NCI-H1048 (cell line): ENCODE measurements at places on chromosomes 12 and 14.

DNA sequence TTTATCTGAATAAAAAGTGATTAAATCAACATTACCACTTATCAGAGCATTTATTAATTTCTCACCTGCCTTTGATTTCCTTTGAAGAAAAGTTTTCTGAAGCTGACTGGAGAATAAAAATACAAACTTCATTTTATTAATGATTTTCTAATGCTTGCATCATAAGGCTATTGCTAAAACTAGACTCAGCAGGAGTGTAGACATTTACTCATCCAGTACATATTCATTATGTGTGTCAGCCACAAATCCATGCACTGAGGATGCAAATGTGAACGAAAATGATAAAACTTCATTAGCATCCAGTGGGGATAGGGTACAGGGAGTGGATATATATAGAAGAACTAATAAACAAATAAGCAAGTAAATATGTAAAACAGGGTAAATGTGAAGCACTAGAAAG is 74.6 kb downstream of the SLCO1B3 start:
- no peak for DNase-seq

- no peak for DNase-seq
These were observed 6.1 kb upstream of the GPRC5A start for GRCh38 chr12:12885096-12885792.

- no peak for DNase-seq
These were observed 10.0 kb downstream of the CACNB3 start for GRCh38 chr12:48828293-48828692.

DNA sequence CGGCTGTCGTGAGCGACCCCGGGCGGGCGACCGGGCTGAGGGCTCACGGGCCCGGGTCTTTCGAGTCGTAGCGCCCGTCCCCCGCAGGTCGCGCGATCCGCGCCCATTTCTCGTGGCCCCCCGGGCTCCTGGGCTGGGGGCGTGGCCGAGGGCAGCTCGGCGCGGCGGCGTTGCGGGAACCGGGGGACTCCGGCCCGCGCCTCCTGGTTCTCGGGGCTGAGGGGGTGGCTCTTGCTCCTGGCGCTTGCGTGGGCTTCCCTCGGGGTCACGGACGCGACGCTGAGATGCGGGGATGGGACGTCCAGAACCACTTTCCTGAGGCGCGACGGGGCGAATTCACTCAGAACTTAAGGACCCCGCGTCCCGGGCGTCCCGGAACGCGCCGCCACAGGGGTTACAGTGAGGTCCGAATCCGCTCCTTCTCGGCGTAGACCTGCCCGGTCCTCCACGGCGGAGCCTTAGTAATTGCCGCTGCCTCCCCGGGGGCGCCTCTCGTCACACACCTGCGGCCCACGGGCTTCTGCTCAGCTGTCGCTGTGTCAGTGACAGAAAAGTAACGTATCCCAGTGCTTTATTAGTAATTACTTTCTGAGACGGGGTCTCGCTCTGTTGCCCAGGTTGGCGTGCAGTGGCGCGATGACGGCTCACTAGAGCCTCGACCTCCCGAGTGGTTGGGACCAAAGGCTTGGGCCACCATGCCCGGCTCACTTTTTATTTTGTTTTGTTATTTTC is 606 bp downstream of the EP400 start:
- no peak for DNase-seq

DNA sequence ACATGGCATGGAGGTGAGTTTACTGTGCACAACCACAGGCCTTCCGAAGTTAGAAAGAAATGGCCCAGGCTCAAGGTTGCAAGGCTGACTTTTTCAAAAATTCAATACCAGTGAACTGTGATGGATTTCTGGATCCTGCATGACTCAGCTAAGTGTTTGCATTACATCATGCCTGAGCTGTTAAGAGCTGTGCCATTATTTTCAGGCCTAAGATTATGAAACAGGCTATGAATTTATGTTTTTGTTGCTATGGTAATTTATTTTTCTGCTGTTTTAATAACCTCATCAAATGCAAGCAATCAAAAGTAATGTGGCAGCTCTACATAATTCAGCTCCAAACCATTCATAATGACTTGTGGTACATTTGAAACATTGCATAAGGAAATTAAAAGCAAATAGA is 457.7 kb upstream of the TMEM132C start:
- no peak for DNase-seq

GRCh38 chr14:78902010-78902623 is 731.9 kb downstream of the NRXN3 start:
- DNase-seq = peak; percentile 12

- no peak for DNase-seq
These were observed 33.6 kb downstream of the AACS start for GRCh38 chr12:125098676-125099408.

DNA sequence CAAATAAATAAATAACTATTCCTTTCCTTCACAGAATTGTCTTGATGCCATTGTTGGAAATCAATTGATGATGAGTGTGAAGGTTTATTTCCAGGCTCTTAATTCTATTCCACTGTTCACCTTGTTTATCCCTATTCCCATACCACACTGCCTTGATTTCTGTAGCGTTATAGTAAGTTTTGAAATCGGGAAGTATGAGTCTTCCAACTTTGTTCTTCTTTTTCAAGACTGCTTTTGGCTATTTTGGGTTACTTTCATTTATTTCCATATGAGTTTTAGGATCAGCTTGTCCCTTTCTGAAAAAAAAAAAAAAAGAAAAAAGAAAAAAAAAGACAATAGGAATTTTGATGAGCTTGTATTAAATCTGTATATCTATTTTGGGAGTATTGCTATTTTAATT is 9.3 kb upstream of the CDK2AP1 start:
- DNase-seq = no peak

DNA sequence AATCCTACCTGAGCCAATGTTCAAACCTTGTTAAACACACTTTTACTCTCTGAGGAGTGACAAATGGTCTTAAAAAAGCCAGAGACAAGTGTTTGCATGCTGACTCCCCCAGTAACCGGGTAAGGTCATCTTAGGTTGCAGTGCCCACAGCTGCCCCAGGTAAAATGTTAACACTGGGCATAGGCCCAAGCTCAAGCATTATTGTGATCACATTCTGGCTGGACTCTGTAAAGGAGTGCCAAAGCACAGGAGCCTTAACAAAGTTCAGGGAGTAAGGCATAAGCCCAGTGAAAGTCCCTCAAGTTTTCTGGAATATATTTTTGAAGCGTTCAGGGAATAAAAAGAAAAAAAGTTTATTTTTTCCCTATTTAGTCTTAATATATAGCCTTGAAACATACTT is 8.6 kb downstream of the EDDM3A start:
- DNase-seq = no peak

- DNase-seq = no peak
These were observed 15.2 kb upstream of the PTPRB start for GRCh38 chr12:70652451-70652850.

- no peak for DNase-seq
These were observed 22.4 kb upstream of the GPR33 start for GRCh38 chr14:31510222-31510621.

GRCh38 chr12:92779902-92780301 is 77.1 kb downstream of the PLEKHG7 start:
- no peak for DNase-seq

DNA sequence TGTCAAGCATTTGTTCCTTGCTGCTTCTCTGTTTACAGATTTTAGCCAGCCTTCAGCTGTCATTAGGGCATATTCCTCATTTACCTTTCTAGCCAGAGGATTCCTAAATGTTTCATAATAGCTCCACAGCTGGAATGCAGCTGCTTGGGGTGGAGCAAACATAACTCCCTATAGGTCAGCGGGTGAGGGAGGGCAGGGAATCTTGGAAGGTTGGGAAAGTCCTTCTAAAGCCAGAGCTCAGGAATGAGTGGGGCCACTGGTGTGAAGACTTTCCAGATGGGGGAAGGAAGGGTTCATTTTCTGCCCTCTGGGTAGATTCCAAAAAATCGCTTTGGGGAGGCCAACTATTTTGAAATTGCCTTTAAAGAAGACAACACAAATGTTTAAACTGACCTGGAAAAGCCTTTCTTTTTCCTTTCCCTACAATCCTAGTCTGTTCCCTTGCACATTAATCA is 16.3 kb upstream of the IRF2BPL start:
- DNase-seq = no peak

- no peak for DNase-seq
These were observed 16.9 kb downstream of the TMEM117 start for GRCh38 chr12:43852744-43853143.

- no peak for DNase-seq
These were observed 904 bp downstream of the CACNA1C start for GRCh38 chr12:2053691-2054090.

- DNase-seq = no peak
These were observed 267.6 kb upstream of the BTG1 start for GRCh38 chr12:92413286-92413685.

DNA sequence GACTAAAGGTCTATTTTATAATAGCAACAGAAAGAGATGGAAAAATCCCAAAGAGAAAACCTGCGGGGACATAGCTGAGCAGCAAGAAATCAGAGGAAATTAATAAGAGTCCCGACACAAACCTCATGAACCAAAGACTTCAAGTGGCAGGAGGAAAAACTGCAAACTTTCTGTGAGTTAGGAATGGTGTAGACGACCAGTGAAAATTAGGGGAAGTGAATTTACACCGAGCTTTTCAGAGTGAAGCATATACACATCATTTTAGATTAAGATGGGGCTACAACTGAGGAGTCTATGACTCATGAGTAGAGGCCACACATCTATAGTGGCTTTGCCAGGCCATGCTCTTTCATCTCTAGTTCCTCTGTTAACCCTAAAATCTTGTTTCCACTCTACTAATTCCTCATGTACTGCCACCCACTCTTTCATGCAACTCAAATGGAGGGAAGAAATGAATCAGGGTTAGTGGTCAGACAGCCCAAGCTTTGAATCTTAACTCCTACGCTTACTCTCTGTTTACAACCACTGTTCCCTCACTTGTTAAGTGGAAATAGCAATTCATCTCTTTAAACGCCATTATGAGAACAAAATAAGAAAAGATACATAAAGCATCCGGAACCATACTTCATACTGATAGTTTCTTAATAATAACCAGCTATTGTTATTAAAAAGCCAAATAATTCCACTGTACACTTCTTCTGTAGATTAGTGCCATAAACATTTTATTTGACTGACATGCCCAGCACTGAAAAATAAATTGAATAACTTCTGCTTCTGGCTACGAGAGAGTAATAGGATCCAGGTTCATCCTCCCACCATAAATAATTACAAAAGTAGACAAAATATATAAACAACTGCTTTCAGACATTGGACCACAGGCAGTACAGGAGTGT is 219.3 kb downstream of the RMST start:
- DNase-seq = no peak

DNA sequence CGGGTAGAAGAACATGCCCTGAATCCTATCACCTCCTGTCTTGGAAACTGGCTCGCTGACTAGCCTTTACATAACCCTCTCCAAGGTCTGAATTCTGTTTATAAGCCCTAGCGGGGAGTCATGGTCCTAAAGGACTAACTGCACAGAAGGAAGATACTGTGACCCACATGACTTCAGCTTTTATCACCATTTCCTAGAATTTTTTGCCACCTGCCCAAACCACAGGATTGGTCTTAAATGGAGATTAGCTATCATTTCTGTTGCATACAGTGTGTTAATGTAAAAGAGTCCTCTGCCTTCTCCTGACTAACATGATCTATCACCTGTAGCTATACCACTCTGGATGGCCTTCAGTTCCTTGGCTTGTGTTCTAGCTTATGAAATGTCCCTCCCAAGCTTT is 319.2 kb downstream of the DUSP6 start:
- no peak for DNase-seq

DNA sequence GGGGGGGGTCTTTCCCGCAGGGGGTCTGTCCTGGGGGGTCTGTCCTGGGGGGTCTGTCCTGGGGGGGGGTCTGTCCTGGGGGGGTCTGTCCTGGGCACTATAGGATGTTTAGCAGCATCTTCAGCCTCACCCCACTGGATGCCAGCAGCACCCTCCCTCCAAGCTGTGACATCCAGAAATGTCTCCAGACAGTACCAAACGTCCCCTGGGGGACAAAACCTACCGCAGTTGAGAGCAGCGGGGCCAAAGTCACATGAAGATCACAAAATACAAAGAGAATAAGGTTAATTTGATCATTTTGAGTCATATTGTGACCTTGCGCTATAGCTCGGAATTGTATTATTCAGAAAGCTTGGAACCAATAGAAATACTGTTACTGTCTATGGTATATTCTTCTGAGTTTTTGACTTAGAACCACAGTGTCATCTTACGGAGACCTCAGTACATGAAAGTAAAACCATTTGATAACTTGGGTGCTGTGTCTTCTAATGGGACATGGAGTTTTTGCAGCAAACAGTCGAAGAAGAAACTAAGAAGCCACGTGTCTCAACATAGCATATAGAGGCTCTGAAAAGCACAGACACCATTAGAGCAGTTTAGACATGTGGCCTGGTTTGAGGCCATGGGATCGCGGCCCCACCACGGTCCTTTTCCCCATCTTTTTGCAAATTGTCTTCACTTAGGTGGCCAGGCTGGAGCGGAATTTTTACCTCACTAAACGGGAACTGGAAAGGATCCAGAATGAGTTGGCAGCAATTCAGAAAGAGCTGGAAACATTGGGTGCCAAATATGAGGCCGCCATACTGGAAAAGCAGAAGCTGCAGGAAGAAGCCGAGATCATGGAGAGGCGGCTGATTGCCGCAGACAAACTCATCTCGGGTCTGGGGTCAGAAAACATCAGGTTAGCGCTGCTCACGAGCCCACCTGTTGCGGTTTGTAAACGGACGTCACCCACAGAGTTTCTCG is 59.9 kb downstream of the CCDC92 start:
- no peak for DNase-seq

DNA sequence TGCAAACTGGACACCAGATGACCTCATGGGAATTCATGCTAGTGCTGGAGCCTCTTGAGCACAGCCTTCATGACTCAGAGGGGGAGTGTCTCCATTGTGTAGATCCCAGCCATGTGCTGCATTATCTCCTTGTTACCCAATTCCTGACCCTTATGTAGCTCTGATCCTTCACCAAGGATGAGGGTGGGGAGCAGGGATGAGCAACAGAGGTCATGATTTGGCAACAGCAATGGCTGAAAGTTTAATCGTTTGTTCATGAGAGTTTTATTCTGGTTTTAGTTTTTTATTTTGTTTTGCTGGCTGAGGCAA is 9.5 kb upstream of the BDKRB1 start:
- DNase-seq = no peak

GRCh38 chr14:98551028-98551427 is 721.0 kb downstream of the BCL11B start:
- no peak for DNase-seq

DNA sequence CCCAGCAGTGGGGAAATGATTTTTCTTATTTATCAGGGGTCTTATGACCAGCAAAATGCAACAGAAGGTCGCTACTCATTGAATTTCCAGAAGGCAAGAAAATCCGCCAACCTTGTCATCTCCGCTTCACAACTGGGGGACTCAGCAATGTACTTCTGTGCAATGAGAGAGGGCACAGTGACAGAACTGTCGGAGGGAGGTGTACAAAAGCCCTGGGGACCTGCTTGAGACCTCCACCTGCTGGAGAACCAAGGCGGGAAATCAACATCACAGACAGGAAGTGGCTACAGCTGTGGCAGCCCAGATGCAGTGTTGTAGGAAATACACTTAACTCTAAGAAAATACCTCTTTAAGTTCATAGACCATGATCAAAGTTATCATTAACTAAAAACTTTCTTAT is 250.9 kb upstream of the OR4E1 start:
- DNase-seq = no peak
